ENCODE measurements at places on chromosomes 13 and 19.

- H3K36me3 ChIP-seq, result peaks cover 55% of the 10 kb centered on the region
- H3K4me1 ChIP-seq, result peaks cover 38% of the 10 kb centered on the region
- H3K27me3 ChIP-seq, result no peaks in the 10 kb centered on the region
- no peak for DNase-seq
- no peak overlapping the region for H3K4me3 ChIP-seq
Observed at GRCh38 chr19:19464339-19465098, 50.8 kb downstream of the TSSK6 start.

DNA sequence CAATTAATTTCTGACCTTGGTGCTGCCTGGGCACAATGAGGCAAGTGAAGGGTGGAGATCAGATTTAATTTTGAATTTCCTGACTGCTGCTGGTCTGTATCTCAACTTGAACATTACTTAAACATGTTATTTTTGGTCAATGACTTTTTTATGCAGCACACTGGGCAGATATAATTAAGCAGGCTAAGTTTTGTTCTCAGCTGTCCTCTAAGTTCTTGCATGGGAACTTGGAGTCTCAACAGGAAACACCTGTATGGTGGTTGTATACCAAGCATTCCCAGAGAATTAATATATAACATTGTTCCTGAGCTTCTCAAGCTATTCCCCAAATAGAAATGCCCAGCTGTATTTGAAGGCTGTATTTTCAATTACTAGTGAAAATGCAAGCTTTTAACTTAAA, 113.5 kb upstream of the EDNRB start:
- peaks cover 9% of the 10 kb centered on the region for H3K27me3 ChIP-seq
- no peak overlapping the region for H3K4me3 ChIP-seq
- H3K4me1 ChIP-seq, result peaks cover 2% of the 10 kb centered on the region
- H3K27ac ChIP-seq, result no peak overlapping the region
- H3K36me3 ChIP-seq, result no peaks in the 10 kb centered on the region

DNA sequence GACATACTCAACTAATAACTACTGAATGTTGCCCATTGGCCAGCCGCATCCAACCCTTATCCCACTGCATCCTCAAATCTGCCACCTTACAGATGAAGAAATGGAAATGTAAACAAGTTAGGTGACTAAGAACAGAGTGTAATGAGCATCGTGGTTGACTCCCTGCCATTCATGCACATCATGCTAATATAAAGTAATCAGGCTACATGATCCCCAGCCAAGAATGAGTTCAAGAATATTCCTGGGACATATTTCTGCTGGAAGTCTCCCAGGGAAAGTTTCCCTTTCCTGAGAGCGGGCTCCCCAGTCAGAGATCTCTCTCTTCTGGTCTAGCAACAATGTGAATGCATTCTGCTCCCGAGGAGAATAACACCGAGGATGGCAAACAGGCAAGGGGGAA, 55.9 kb upstream of the SERP2 start:
- H3K27me3 ChIP-seq, result peaks cover 30% of the 10 kb centered on the region
- H3K4me1 ChIP-seq, result peaks cover 4% of the 10 kb centered on the region
- no peak overlapping the region for H3K27ac ChIP-seq
- no peaks in the 10 kb centered on the region for H3K36me3 ChIP-seq
- no peak overlapping the region for H3K4me3 ChIP-seq

- no peaks in the 10 kb centered on the region for H3K36me3 ChIP-seq
- no peak overlapping the region for H3K4me3 ChIP-seq
- DNase-seq, result no peak
Observed at GRCh38 chr13:31878052-31878451, 138.7 kb downstream of the RXFP2 start.

GRCh38 chr13:112583592-112584277, 4.2 kb downstream of the TUBGCP3 start:
- no peaks in the 10 kb centered on the region for H3K27me3 ChIP-seq
- H3K4me3 ChIP-seq, result no peak overlapping the region
- DNase-seq, result no peak
- peaks cover 43% of the 10 kb centered on the region for H3K36me3 ChIP-seq

DNA sequence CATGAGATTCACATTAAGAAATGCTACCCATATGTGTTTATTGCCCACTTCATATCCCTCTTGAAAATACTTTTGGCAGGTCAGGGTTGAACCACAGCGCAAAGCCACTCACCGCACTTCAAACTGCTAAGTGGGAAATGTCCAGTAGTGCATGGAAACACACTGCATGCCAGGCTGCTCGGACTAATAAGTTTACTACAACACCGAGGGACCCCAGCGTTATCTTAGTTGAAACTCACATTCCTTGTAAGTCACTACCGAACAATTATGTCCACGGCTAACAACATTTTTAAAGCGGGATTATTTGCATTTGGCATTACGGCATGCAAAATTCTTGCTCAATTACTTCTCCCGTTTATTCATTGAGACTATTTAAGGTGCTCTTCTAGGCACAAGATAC, 4.0 kb downstream of the BRD4 start:
- H3K4me1 ChIP-seq, result peaks cover 55% of the 10 kb centered on the region
- H3K27ac ChIP-seq, result no peak overlapping the region
- no peaks in the 10 kb centered on the region for H3K27me3 ChIP-seq
- peaks cover 38% of the 10 kb centered on the region for H3K36me3 ChIP-seq
- no peak for DNase-seq

DNA sequence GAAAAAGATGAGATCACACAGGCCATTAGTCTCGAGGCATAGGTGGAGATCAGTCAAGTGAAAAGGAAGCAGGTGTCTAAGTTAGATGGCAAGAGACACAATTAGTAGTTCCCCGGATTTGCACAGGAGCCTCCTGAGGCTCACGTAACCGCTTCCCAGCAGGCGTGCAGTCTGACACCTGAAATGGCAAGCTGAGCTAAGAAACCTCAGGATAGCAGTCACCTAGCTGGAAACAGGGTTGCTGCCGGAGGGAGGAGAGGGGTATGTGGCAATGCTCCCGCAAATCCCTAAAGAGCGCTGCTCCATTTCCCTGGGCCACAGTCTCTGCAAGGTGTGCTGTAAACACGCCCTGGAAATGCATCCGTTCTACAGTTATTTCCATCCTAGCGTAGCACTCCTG, 1151.0 kb downstream of the DIAPH3 start:
- H3K27ac ChIP-seq, result no peak overlapping the region

DNA sequence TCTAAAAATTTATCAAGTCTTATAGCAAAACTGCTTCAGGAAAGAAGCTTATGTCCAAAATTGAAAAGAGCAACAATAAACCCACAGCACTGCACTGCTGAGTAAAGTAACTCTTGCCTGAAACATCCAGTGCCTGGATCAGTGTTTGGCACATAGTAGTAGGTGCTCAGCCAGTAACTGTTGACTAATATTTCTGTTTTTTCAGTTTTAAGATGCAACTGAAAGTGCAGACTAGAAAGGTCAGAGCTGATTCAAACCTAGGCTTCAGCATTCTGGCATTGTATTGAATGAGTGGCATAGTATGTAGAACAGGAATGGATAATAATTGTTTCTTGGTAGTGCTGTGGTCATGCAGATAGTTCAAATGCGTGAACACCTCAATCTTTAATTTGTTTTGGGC, 67.6 kb downstream of the UBL3 start:
- no peaks in the 10 kb centered on the region for H3K27me3 ChIP-seq
- H3K4me1 ChIP-seq, result no peaks in the 10 kb centered on the region
- no peaks in the 10 kb centered on the region for H3K36me3 ChIP-seq
- H3K27ac ChIP-seq, result no peak overlapping the region

DNA sequence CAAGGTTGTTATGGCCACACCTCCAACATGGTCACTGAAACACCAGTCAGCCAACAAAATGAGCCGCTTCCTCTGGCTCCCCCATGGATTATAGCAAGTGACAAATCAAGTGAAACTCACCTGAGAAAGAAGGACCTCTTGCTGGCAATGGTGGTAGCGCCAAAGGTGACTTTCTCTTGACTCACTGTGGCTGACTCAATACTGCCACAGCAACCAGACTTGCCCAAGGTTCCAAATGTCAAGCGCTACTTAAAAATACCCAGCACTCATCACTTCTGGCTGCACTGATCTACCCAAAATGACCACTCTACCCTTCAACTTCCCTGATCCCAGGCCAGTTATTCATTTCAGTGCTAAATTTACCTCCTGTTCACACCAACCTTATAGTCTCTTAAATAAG, 495.5 kb downstream of the FOXO1 start:
- H3K27me3 ChIP-seq, result peaks cover 2% of the 10 kb centered on the region
- H3K4me3 ChIP-seq, result no peak overlapping the region
- DNase-seq, result no peak
- H3K36me3 ChIP-seq, result no peaks in the 10 kb centered on the region
- H3K27ac ChIP-seq, result no peak overlapping the region

DNA sequence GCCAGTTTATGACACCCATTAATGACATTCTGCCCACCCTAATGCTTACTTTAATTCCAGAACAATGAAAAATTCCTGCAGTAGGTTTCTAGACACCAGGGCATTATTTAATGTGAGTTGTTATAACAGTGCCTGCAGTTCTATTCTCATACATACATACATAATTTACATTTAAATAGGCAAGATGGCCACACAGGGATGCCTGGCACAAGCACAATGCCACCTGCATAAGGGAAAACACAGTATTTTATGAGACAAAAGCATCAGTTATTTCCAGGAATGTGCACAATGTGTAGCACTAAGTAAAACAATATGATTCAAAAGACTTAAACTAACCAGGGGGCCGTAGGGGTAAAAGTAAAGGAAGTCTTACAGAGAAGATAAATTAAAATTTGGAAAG, 243.9 kb upstream of the SPRY2 start:
- DNase-seq, result no peak
- no peak overlapping the region for H3K27ac ChIP-seq
- no peak overlapping the region for H3K4me3 ChIP-seq
- H3K27me3 ChIP-seq, result no peaks in the 10 kb centered on the region

- no peaks in the 10 kb centered on the region for H3K4me1 ChIP-seq
- no peak overlapping the region for H3K4me3 ChIP-seq
- no peak overlapping the region for H3K27ac ChIP-seq
Observed at GRCh38 chr19:33685541-33685940, 63.8 kb downstream of the CHST8 start.

GRCh38 chr19:55638864-55639359, 1.9 kb upstream of the ZNF580 start:
- peak overlapping the region; percentile 77 for H3K27ac ChIP-seq
- peak; percentile 54 for DNase-seq
- H3K4me3 ChIP-seq, result peak overlapping the region; percentile 60

DNA sequence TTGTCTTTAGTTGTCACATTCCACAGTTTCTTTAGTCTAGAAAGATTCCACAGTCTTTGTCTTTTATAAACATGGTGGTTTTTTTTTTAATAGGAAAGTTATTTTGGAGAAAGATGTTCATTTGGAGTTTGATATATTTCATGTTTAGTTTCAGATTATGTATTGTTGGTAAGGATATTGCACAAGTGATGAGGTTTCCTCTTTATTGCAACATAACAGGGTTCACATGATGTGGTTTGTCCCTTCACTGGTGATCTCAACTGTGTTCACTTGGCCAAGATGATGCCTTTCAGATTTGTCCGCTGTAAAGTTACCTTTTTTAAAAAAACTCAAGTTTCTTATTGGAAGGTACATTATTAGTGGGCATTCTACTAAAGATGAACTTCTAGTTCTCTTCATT, 3.2 kb downstream of the ZNF230 start:
- no peak for DNase-seq
- no peak overlapping the region for H3K27ac ChIP-seq
- H3K36me3 ChIP-seq, result peaks cover 68% of the 10 kb centered on the region

- peaks cover 13% of the 10 kb centered on the region for H3K4me1 ChIP-seq
- DNase-seq, result peak; percentile 32
- peak overlapping the region; percentile 67 for H3K4me3 ChIP-seq
- peaks cover 60% of the 10 kb centered on the region for H3K27me3 ChIP-seq
- no peaks in the 10 kb centered on the region for H3K36me3 ChIP-seq
Observed at GRCh38 chr13:20161275-20161950, 561 bp upstream of the GJA3 start.

DNA sequence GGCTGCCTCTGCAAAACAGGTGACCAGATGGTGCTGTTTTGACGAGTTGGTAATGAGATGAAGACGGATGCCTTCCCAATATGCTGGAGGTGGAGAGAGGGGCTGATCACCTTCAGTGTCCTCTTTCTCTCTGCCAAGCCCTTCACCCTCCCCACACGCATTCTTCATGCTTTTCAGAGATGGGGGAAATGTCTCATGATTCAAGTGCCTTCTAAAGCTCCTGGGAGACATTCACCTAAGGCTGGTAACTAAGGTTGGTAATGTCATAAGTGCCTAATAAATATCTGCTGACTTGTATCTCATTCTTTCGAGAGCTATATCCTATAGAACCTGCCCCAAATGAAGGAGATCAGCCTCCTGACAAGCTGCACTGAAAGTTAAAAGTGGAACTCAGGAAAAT, 86.2 kb upstream of the MBNL2 start:
- H3K4me1 ChIP-seq, result no peaks in the 10 kb centered on the region
- no peak overlapping the region for H3K4me3 ChIP-seq
- DNase-seq, result no peak
- H3K27me3 ChIP-seq, result peaks cover 33% of the 10 kb centered on the region
- no peaks in the 10 kb centered on the region for H3K36me3 ChIP-seq
- no peak overlapping the region for H3K27ac ChIP-seq

GRCh38 chr13:46487748-46488147, 65.2 kb upstream of the LRCH1 start:
- peaks cover 4% of the 10 kb centered on the region for H3K36me3 ChIP-seq
- H3K27me3 ChIP-seq, result peaks cover 7% of the 10 kb centered on the region
- H3K4me3 ChIP-seq, result no peak overlapping the region
- no peak for DNase-seq
- H3K4me1 ChIP-seq, result peaks cover 2% of the 10 kb centered on the region

DNA sequence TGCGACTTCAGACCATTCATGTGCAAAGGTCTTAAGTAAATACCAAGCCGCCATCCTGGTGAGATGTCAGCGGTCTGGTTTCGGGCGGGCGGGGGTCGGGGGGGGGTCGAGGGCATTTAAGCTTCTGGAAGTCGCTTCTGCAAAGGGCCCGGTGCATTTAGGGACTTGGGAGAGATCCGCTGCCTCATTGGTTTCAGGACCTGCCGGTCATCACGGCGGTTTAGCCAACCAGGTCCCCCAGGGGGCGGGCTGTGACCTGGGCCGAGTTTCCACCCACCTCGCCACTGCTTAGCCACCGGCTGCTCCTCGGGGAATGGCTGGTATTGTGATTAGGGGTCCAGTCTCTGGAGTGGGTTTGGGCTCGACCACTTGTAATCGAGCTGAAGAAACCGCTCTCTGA, 7.8 kb downstream of the ANKLE1 start:
- peaks cover 6% of the 10 kb centered on the region for H3K4me1 ChIP-seq
- peaks cover 1% of the 10 kb centered on the region for H3K36me3 ChIP-seq
- H3K27me3 ChIP-seq, result no peaks in the 10 kb centered on the region
- DNase-seq, result peak; percentile 40

GRCh38 chr13:67410645-67411044, 180.5 kb upstream of the PCDH9 start:
- no peaks in the 10 kb centered on the region for H3K27me3 ChIP-seq
- no peak overlapping the region for H3K4me3 ChIP-seq
- no peaks in the 10 kb centered on the region for H3K4me1 ChIP-seq
- DNase-seq, result no peak

DNA sequence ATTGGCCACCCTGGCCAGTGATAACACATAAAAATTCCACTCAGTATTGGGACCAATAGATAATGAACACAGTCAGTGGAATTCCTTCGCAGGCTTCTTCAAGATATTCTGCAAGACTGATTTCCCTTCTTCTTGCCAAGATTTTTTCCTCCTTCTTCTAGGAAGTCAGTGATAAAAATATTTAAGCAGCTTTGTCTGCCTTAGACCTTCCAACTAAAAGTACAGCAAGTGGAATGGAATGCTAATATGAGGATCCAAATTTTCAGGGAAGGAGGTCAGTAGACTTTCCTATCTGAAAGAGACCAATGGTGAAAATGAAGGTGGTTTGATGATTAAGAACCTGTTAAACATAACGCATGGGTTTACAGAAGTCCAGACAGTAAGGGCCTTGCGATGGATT, 9.6 kb downstream of the STARD13 start:
- no peak overlapping the region for H3K4me3 ChIP-seq
- H3K27me3 ChIP-seq, result peaks cover 9% of the 10 kb centered on the region
- DNase-seq, result no peak
- no peaks in the 10 kb centered on the region for H3K4me1 ChIP-seq
- no peak overlapping the region for H3K27ac ChIP-seq

Measured in activated T-helper 2 cell treated with anti-CD3 and anti-CD28 coated beads, Interferon-gamma antibody, Interleukin-2, Interleukin-4, amounts not matched to agents 10 μg/mL and 5 μg/mL and 100 μg/mL, durations not matched to agents 14 hours and 24 hours and 36 hours (primary cell).